GM12878 (cell line): ENCODE measurements at places on chromosomes 7 and 10.

- no peaks in the 10 kb centered on the region for H3K4me1 ChIP-seq
- no peak overlapping the region for H3K4me3 ChIP-seq
- no peak for DNase-seq
- no peak overlapping the region for H3K27ac ChIP-seq
- H3K27me3 ChIP-seq, result no peaks in the 10 kb centered on the region
Measured at GRCh38 chr7:124934841-124935240, 5.2 kb upstream of the POT1 start.

- DNase-seq, result no peak
- no peaks in the 10 kb centered on the region for H3K27me3 ChIP-seq
- no peak overlapping the region for H3K4me3 ChIP-seq
- H3K36me3 ChIP-seq, result no peaks in the 10 kb centered on the region; the same call in none of the 2 replicates
Measured at GRCh38 chr10:100508691-100509150, 10.9 kb downstream of the SEC31B start.

- H3K27ac ChIP-seq, result no peak overlapping the region
- no peaks in the 10 kb centered on the region for H3K36me3 ChIP-seq
- H3K4me1 ChIP-seq, result no peaks in the 10 kb centered on the region
- no peak for DNase-seq
Measured at GRCh38 chr7:78427209-78427608, 628.6 kb downstream of the PHTF2 start.

- H3K27me3 ChIP-seq, result no peaks in the 10 kb centered on the region
- no peak overlapping the region for H3K4me3 ChIP-seq
- H3K27ac ChIP-seq, result no peak overlapping the region
- no peaks in the 10 kb centered on the region for H3K4me1 ChIP-seq
- no peaks in the 10 kb centered on the region for H3K36me3 ChIP-seq
Measured at GRCh38 chr10:77030974-77031373, 606.6 kb downstream of the KCNMA1 start.

DNA sequence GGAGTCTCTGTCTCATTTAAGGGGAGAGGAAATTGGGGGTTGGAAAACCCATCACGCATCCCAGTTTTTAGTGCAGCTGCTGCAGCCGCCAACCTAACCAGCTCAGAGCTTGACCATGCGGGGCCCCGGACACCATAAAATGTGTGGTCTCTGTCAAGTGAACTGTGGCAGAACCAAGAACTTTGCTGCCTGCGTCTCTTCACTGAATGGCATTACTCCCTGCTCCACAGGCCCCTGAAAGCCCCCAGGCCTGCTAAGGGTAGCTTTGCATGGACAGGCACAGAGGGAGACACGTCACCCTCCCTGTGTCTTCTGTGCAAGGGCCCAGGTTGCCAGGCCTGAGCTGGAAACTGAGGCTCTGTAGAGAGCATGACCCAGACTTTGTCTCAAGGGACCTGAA, 144.6 kb upstream of the GPR26 start:
- H3K36me3 ChIP-seq, result no peaks in the 10 kb centered on the region
- no peak for DNase-seq
- H3K4me3 ChIP-seq, result no peak overlapping the region
- H3K27me3 ChIP-seq, result no peaks in the 10 kb centered on the region

DNA sequence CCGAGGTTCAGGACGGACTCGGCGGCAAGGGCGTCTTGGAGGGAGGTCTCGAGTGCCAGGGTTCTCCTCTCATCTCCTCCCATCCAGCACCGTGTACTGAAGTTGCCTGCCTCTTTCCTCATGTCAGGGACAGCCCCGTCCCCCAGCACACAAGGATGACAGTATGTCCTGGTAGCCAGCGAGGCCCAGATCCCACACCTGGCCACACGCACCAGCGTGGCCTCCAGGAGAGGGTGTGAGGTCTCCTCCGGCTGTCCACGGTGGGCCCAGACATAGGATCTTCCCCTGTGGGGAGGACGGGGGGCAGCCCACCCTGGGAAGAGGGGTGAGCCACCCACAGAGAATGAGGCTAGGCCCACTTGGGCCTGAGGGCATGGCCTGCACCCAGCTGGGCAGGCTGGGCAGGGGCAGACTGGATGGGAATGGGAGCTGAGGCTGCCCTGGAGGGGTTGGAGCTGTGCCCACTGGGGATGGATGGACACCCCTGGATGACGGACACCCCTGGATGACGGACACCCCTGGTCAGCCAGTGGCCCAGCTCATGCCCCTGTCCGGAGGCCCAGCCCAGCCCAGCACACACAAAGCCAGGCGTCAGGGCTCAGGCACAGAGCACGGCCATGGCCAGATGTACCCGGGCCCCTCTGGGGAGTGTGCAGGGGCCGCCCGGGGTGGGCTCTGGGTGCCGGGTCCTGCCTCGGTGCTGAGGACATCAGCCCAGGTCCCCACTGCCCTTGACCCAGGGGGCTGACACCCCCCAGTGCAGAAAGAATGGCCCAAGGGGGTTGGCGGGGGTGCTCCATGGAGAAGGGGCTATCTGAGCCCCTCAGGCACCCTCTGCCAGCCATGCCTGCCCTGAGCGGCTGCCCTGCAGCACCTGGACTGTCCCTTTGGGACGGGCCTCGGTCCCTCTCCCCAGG, 30.9 kb upstream of the CFAP46 start:
- H3K27ac ChIP-seq, result no peak overlapping the region
- H3K4me3 ChIP-seq, result no peak overlapping the region
- H3K4me1 ChIP-seq, result no peaks in the 10 kb centered on the region

- no peak for DNase-seq
- no peak overlapping the region for H3K4me3 ChIP-seq
- no peaks in the 10 kb centered on the region for H3K36me3 ChIP-seq
- H3K27ac ChIP-seq, result no peak overlapping the region
- H3K27me3 ChIP-seq, result no peaks in the 10 kb centered on the region
- H3K4me1 ChIP-seq, result no peaks in the 10 kb centered on the region
Measured at GRCh38 chr10:480928-481552, 208.4 kb downstream of the DIP2C start.

- H3K4me3 ChIP-seq, result no peak overlapping the region
- DNase-seq, result no peak
- no peak overlapping the region for H3K27ac ChIP-seq
Measured at GRCh38 chr10:10528563-10528910, 489.1 kb upstream of the CELF2 start.

DNA sequence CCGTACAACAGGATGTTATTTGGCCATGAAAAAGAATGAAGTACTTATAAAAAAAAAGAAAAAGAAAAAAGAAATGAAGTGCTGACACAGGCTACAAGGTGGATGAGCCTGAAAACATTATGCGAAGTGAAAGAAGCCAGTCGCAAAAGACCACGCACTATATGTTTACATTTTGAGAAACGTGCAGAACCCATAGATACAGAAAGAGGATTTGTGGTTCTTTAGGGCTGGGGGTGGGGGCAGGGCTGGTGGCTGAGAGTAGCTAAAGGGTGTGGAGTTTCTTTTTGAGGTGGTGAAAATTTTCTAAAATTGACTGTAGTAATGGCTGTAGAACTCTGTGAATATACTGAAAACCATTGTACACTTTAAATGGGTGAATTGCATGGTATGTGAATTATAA, 86.0 kb upstream of the FAM20C start:
- H3K27ac ChIP-seq, result no peak overlapping the region
- no peak for DNase-seq
- no peaks in the 10 kb centered on the region for H3K4me1 ChIP-seq
- H3K36me3 ChIP-seq, result no peaks in the 10 kb centered on the region

- no peak overlapping the region for H3K4me3 ChIP-seq
- DNase-seq, result no peak
- H3K27me3 ChIP-seq, result no peaks in the 10 kb centered on the region; the same call in 1 of the 2 replicates
- H3K27ac ChIP-seq, result no peak overlapping the region
Measured at GRCh38 chr10:86086418-86086817, 280.2 kb downstream of the GRID1 start.

DNA sequence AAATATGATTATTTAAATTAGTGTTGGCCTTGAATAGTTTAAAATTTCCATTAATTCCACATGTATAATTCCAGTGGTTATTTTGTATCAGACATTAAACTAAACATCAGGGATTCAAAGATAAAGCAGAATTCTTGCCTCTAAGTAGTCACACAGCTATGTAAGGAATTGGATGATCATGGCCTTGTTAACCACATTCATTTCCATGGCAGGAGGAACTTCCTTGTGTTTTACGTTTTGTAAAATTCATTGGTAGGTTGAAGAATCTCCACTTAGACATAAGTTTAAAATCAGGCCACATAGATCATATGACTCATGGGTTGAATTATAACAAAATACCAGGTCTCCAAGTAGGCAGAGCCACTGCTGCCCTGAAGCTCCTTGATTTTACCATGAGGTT, 289.7 kb downstream of the PLXDC2 start:
- no peak for DNase-seq
- H3K4me3 ChIP-seq, result no peak overlapping the region
- H3K4me1 ChIP-seq, result no peaks in the 10 kb centered on the region
- H3K36me3 ChIP-seq, result no peaks in the 10 kb centered on the region
- no peak overlapping the region for H3K27ac ChIP-seq
- H3K27me3 ChIP-seq, result no peaks in the 10 kb centered on the region

- DNase-seq, result no peak
- H3K4me3 ChIP-seq, result peak overlapping the region; percentile 36; the same call in 1 of the 2 replicates
- H3K27ac ChIP-seq, result no peak overlapping the region
- H3K27me3 ChIP-seq, result peaks cover 29% of the 10 kb centered on the region
Measured at GRCh38 chr10:124092250-124092859, 1.0 kb downstream of the CHST15 start.

DNA sequence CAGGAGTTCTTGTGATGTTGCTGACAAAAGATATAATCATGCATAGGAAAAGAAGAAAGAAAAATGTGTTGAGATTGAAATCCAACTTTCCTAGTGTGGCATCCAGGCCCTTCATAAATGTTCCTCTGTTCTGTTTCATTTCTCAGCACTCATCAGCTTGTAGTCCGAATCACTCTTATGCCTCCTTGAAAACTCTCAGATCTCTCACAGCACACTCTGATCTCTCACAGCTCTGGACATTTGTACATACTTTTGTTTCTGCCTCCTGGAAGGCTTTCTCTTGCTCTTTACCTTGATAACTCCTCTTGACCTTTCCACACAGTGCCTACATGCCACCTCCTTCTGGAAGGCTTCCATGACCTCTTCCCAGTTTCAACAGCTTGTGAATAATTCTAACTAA, 409.0 kb upstream of the LRRN3 start:
- no peaks in the 10 kb centered on the region for H3K36me3 ChIP-seq
- no peaks in the 10 kb centered on the region for H3K4me1 ChIP-seq
- H3K27me3 ChIP-seq, result no peaks in the 10 kb centered on the region
- H3K4me3 ChIP-seq, result no peak overlapping the region
- H3K27ac ChIP-seq, result no peak overlapping the region

DNA sequence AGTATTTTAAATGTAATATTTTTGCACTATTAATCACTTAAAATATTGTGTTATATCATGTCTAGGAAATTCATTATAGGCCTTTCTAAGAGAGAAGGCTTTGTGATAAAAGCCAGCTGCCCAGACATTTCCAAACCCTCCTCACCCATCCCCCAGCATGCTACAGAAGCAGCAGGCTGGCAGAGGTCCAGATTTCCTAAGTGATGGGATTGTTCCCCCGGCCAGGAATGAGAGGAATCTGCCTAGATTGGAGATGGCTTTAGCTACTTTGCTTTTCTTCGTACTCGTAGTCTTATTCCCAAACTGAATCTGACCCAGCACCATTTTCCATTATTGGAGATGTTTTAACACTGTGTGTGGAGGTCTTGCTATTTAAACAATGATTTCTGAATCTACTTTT, 29.4 kb downstream of the CDK14 start:
- DNase-seq, result no peak
- no peaks in the 10 kb centered on the region; the same call in 1 of the 2 replicates for H3K36me3 ChIP-seq
- no peak overlapping the region for H3K4me3 ChIP-seq
- H3K4me1 ChIP-seq, result no peaks in the 10 kb centered on the region

- H3K4me1 ChIP-seq, result no peaks in the 10 kb centered on the region
- DNase-seq, result no peak
Measured at GRCh38 chr7:151761957-151762356, 115.0 kb downstream of the PRKAG2 start.

- no peaks in the 10 kb centered on the region for H3K27me3 ChIP-seq
- no peaks in the 10 kb centered on the region for H3K36me3 ChIP-seq
- H3K4me3 ChIP-seq, result no peak overlapping the region
- H3K27ac ChIP-seq, result no peak overlapping the region
- no peak for DNase-seq
- no peaks in the 10 kb centered on the region for H3K4me1 ChIP-seq
Measured at GRCh38 chr7:121452389-121452788, 56.3 kb upstream of the FAM3C start.

- peak; percentile 11 for DNase-seq
- no peaks in the 10 kb centered on the region for H3K36me3 ChIP-seq
- no peaks in the 10 kb centered on the region for H3K4me1 ChIP-seq
- no peak overlapping the region for H3K27ac ChIP-seq
- no peaks in the 10 kb centered on the region for H3K27me3 ChIP-seq
- no peak overlapping the region for H3K4me3 ChIP-seq
Measured at GRCh38 chr7:131455546-131455945, 100.9 kb downstream of the PODXL start.

- DNase-seq, result no peak
- H3K27ac ChIP-seq, result no peak overlapping the region
- H3K36me3 ChIP-seq, result no peaks in the 10 kb centered on the region
- no peaks in the 10 kb centered on the region for H3K27me3 ChIP-seq
Measured at GRCh38 chr7:51009716-51010496, 227.2 kb upstream of the GRB10 start.

DNA sequence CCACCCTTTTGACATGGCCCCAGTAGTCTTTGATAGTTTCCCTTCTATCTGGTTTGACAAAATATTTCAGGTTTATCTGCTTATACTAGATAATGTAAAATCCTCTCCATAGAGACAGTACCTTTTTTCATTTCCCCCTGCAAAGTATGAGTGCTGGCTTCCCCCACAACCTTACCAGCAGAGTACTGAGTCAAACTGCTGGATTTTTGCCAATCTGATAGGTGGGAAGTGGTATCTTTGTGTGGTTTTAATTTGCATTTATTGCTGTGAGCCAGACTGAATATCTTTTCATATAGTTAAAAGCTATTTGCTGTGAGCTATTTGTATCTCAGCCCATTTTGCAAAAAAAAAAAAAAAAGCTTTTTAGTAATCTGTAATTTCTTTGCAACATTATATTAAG, 32.1 kb upstream of the HECTD2 start:
- no peak overlapping the region for H3K27ac ChIP-seq
- no peak for DNase-seq
- no peak overlapping the region for H3K4me3 ChIP-seq
- no peaks in the 10 kb centered on the region for H3K4me1 ChIP-seq

GRCh38 chr10:34524369-34525091, 290.6 kb downstream of the PARD3 start:
- H3K4me3 ChIP-seq, result no peak overlapping the region
- H3K27ac ChIP-seq, result no peak overlapping the region
- H3K27me3 ChIP-seq, result no peaks in the 10 kb centered on the region
- DNase-seq, result peak; percentile 39
- H3K36me3 ChIP-seq, result no peaks in the 10 kb centered on the region
- peaks cover 7% of the 10 kb centered on the region; the same call in 1 of the 2 replicates for H3K4me1 ChIP-seq
